ENCODE measurements at places on chromosomes 3 and 15. TPM values are rescaled to one million over a fixed set of nuclear protein-coding genes. Genes with fewer than 3 reads are reported as not detected.

TLR9 gene
- total RNA-seq, result not detected

SMAD3 gene
- 28.8 TPM for total RNA-seq

TGM4 gene
- 0.35 TPM for total RNA-seq

MKRN2OS gene
- total RNA-seq, result 1.8 TPM

ITIH3 gene
- not detected for total RNA-seq

LDHAL6B gene
- not detected for total RNA-seq

TMEM45A gene
- total RNA-seq, result 11.3 TPM

TMEM207 gene
- not detected for total RNA-seq

TGM5 gene
- 0.25 TPM for total RNA-seq

SAMD7 gene
- total RNA-seq, result not detected

MYRIP gene
- 0.35 TPM for total RNA-seq

MUC13 gene
- not detected for total RNA-seq

IL12A gene
- total RNA-seq, result not detected

CD200R1 gene
- total RNA-seq, result not detected

CPEB1 gene
- total RNA-seq, result 0.35 TPM

RBM5 gene
- total RNA-seq, result 216 TPM

ABI3BP gene
- total RNA-seq, result 0.69 TPM

KCNMB2 gene
- total RNA-seq, result not detected

GP9 gene
- not detected for total RNA-seq

PAQR5 gene
- 8.9 TPM for total RNA-seq

RTP4 gene
- 1.1 TPM for total RNA-seq

ELL3 gene
- 11.6 TPM for total RNA-seq

MITF gene
- total RNA-seq, result 109 TPM

GMPS gene
- 60.8 TPM for total RNA-seq

COX17 gene
- total RNA-seq, result 11.4 TPM

FES gene
- 7.1 TPM for total RNA-seq

GOLGA6L26 gene
- total RNA-seq, result not detected

PLA2G4B gene
- 0.52 TPM for total RNA-seq

LSMEM2 gene
- not detected for total RNA-seq

COMMD4 gene
- 42.1 TPM for total RNA-seq

XCR1 gene
- not detected for total RNA-seq

MYO5A gene
- 37.0 TPM for total RNA-seq

MLF1 gene
- 31.4 TPM for total RNA-seq

ARIH1 gene
- total RNA-seq, result 16.8 TPM

MYH15 gene
- total RNA-seq, result not detected

FAIM gene
- total RNA-seq, result 35.9 TPM

ECE2 gene
- not detected for total RNA-seq

ACTC1 gene
- not detected for total RNA-seq

IMPG2 gene
- 0.35 TPM for total RNA-seq

LPP gene
- 95.5 TPM for total RNA-seq

ALDH1L1 gene
- 2.4 TPM for total RNA-seq

SCAPER gene
- total RNA-seq, result 11.7 TPM

RASL12 gene
- total RNA-seq, result not detected

CNTN6 gene
- 0.35 TPM for total RNA-seq

PAQR9 gene
- total RNA-seq, result 0.20 TPM

ABHD6 gene
- 8.8 TPM for total RNA-seq

GUCA1C gene
- 3.9 TPM for total RNA-seq

Measured in renal cortical epithelial cell (primary cell).